ENCODE measurements at places on chromosomes 6 and 20.

GRCh38 chr20:14631011-14631410 is 293.6 kb upstream of the FLRT3 start:
- DNase-seq: no peak

- no peak for DNase-seq
These were observed 232.9 kb upstream of the SASH1 start for GRCh38 chr6:148109732-148110131.

GRCh38 chr6:144493035-144493910 is 208.1 kb downstream of the UTRN start:
- no peak for DNase-seq

DNA sequence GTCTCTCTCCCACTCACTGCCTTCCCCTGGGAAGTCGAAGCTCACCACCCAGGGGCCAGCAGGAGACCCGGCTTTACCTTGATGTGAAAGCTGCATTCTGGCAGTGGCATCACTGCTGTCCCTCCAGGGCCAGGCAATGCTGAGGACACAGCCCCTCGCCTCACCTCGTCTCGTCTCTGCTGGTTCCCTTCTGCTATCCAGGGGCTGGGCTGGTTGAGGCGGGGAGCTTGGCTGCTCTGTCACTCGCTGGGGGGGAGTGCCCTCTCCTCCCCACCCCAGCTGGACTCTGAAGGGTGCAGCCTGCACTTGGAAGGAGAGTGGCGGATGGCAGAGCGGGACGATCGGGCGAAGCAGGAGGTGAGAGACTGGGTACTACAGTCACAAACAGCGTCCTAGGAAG is 12.7 kb upstream of the DSN1 start:
- no peak for DNase-seq

- DNase-seq: no peak
These were observed 207.5 kb downstream of the SYNDIG1 start for GRCh38 chr20:24676978-24677370.

- peak; percentile 25 for DNase-seq
These were observed 37.6 kb downstream of the NR2E1 start for GRCh38 chr6:108203189-108204112.

GRCh38 chr20:59137532-59137931 is 26.1 kb upstream of the ZNF831 start:
- no peak for DNase-seq

GRCh38 chr6:22779062-22779461 is 209.7 kb downstream of the HDGFL1 start:
- DNase-seq: no peak

- DNase-seq: peak; percentile 61
These were observed 20.6 kb upstream of the SGK2 start for GRCh38 chr20:43537921-43538877.

DNA sequence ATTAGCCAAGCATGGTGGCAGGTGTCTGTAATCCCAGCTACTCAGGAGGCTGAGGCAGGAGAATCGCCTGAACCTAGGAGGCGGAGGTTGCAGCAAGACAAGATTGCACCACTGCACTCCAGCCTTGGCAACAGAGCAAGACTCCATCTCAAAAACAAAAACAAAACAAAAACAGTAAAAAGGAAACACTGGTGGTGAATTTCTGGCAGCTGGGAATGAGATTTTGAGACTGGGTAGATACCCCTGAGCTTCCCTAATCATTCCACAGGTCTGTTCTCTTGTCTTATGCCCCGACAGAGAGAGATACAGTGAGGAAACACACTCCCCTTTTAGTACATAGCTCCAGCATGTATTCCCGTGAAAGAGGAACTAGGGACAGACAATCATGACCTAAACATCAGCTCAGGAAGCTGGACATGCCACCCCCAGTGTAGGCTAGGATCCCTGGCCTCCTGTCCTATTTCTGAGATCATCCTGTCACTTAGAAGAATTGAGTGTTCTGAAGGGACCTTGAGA is 9.6 kb downstream of the MAN1A1 start:
- no peak for DNase-seq

DNA sequence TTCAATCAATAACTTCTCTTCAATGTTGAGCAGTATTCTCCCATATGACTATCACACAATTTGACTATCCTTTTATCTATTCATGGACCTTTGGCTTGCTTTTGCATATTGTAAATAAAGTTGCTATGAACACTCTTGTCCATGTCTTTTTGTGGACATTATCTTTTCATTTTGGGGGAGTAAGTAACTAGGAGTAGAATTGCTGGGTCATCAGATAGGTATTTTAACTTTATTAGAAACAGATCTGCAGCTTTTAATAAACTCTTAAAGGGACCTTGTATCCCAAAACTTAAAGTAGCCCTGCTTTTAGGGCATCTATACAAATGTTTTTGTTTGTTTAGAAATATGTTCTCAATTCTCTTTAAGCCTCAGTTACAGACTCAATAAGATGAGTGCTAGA is 614.2 kb upstream of the CITED2 start:
- DNase-seq: no peak

- no peak for DNase-seq
These were observed 20.4 kb downstream of the TAF11 start for GRCh38 chr6:34867484-34867883.

GRCh38 chr6:122136386-122136785 is 263.1 kb upstream of the HSF2 start:
- no peak for DNase-seq

GRCh38 chr6:40196135-40196518 is 261.9 kb upstream of the MOCS1 start:
- DNase-seq: no peak

DNA sequence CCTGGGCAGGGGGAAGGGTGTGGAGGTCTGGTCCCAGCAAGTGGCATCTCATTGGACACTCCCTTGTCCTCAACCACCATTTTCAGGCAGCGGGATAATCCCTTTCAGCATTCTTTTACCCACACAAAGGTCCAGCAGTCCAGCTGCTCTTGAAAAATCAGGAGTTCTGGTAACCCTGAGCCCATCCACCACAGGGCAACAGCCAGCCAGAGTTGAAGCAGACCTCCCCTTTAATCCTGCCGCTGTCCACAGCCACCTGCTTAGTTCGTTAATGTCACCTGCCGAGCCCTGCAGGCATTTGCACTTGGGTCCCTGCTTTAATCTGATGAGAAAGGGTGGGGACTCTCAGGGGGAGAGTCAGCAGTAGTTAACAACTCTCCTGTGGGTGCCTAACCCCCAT is 11.1 kb downstream of the TMEM74B start:
- no peak for DNase-seq

DNA sequence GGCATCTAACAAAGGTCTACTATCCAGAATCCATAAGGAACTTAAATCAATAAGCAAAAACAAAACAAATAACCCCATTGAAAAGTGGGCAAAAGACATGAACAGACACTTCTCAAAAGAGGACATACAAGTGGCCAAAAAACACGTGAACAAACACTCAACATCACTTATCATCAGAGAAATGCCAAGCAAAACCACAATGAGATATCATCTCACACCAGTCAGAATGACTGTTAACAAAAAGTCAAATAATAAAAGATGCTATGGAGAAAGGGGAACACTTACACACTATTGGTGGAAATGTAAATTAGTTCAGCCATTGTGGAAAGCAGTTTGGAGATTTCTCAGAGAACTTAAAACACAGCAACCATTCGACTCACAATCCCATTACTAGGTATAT is 19.4 kb upstream of the VNN1 start:
- no peak for DNase-seq

GRCh38 chr20:50692552-50692933 is 1.2 kb upstream of the RIPOR3 start:
- no peak for DNase-seq

GRCh38 chr6:53361549-53362031 is 12.8 kb upstream of the ELOVL5 start:
- no peak for DNase-seq

DNA sequence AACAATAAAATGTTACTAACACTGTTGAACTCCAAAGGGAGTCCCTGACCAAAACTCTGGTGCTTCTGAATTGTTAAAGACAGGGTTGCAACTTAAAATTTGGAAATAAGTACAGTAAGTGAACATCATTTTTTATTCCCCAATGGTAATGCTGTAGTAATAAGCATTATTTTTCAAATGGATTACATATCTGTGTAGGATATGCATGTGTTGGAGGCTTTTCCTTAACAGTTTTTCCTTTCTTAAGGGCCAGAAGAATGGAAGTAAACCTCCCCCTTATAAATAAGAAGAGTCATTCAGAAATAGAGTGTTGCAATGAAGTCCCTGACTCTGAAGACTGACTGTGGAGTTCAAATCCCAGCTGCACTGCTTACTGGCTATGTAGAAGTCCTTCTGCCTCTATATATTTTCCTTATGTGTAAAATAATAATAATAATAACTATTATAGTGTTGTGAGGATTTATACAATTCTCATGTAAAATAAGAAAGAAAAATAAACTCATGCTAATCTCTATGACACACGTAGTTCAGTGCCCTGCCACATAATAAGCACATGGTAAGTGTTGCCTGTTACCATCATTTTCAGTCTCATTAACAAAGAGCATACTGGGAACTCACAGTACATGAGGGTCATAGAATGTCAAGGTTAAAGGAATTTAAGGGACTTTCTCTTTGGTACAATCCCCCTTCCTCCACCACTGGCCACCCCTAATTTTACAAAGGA is 129.8 kb upstream of the SMLR1 start:
- DNase-seq: no peak

DNA sequence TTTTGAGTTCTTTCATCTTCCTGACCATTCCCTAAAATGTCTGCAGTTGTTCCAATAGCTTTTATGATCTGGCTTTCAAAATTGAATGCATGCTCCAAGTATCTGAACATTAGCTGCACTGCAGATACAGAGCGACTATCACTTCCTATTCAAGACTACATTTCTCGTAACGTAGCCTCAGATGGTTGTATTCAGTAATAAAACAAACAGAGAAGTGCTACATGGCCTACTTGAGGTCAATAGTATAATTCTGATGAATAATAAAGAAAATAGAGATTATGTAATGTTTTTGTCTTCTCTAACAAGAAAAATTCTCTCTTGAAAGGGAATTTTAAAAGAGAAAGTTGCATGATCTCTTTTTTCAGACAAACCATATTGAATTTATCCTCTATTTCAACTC is 333.9 kb upstream of the IRAK1BP1 start:
- DNase-seq: no peak

DNA sequence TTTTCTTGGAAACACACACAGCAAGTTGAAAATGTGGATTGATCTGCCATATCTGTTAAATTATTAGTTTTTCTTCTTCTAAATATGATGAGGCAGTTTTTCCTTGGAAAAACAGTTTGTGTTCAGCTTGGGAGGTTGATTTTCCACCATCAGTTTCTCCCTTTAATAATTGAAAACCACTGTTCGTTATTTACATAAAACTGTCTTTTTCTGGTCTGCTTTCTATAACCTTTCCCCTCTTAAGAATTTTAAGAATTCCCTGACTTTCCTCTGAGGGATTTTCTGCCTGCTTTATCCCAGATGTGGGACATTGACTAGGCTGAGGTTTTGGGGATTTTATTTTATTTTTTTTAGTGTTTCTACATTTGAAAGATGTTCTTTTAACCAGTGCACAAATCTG is 27.2 kb downstream of the DSE start:
- DNase-seq: no peak

DNA sequence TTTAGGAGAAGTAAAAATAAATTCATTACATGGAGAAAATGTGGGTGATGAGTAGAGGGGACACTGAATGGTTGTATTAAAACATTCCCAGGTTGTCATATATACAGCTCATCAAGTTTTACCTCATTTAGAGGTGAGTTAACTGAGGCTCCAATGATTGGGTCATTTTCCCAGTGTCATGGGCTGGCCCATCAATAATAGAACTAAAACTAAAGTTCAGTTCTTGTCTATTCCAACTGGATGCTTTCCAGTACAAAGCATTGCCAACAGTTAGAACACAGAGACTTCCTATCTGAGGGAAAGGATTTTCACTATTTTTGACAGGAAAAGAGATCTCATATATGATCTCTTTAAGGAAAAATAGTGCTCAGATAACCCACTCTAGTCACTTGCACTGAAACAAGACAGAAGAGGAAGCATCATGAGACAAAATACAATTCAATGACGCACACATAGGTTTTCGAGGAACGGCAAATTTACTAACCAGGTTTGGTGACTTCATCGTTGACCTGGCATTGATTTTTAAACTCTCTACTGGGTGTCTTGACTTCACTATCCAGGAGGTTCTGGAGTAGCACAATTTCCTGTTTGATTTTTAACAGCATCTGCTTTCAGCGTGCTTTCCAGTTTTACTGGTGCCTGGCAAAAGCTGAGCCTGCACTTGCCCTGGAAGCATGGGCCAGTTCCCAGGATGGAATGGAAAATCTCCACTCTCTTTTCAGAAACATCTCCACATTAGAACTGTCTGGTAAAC is 195.5 kb upstream of the FBXL4 start:
- no peak for DNase-seq

- DNase-seq: no peak
These were observed 134.7 kb downstream of the BTBD9 start for GRCh38 chr6:38504996-38505395.

- no peak for DNase-seq
These were observed 78.2 kb upstream of the CST7 start for GRCh38 chr20:24870881-24871280.

- DNase-seq: no peak
These were observed 11.3 kb downstream of the TXNDC5 start for GRCh38 chr6:7899101-7899888.

DNA sequence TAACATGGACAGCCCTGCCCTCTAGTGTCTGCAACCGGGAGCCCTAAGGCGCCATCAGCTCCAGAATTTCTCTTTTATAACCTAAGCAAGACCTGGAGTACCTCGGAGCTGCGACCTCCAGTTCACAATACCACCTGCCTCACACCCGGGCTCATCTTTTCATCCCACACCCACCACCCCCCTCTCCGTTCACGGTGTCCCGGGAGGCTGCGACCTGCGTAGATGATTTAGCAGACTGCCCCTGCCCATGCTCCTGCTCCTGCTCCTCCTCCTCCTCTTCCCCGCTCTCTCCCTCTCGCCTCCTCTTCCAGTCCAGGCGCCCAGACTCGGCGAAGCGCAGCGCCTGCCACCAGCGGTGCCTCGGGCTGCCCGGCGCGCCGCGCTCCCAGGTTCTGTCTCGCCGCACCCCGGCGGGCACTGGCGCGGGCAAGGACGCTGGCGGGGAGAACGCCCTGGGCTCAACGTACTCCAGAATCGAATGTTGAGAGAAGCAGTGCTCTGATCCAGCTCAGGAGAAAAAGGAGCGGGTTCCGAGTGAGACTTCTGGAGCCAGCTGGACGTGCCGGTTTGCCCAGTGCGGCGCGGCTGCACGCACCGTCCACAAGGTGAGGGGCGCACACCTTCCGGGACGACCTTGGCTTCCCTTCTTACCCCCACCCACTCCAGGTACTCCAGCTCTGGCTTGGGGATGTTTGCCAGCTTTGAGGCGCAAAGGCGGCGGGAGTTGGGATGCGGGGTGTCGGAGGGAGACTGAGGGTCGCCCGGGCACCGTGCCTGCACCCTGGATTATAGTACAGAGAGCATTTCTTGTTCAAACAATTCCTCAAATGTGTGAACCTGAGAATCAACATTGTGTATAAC is at the start of gene HTR1E:
TSS of gene HTR1E (plus strand) at position 310 of the 861 bp plus-strand sequence. CDS start 77,807 bp downstream, outside the sequence.
- DNase-seq: peak; percentile 80

DNA sequence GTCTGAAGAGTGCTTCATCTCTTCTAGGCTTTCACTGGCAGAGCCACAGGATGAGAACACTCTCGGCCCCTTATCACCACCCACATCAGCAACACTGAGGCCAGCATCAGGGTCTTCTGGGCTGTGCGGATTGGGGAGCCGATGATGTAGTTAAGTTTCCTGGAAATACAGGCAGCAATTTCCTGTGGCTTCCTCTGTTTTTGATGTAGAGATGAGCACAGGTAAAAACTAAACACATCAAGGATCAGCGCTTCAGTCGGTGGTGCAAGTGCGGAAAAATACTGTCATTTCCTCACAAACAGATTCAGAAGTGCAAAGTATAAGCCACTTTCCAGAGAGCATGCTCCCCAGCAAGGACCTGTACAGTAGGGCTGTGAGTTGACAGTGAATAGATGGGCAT is 62.6 kb downstream of the BACH2 start:
- no peak for DNase-seq
